B cell (primary cell): ENCODE measurements at places on chromosomes 1 and 21. TPM values are rescaled to one million over a fixed set of nuclear protein-coding genes. Genes with fewer than 3 reads are reported as not detected.

The DIO1 gene
- polyA plus RNA-seq: not detected in 2 replicates

The AGO4 gene
- 7.8 and 10.4 TPM in 2 replicates for polyA plus RNA-seq

The DCST1 gene
- 0.22 and 0.52 TPM in 2 replicates for polyA plus RNA-seq

The CHIA gene
- not detected in 2 replicates for polyA plus RNA-seq

The IL23R gene
- polyA plus RNA-seq: not detected in 2 replicates

The AMY1A gene
- not detected in 2 replicates for polyA plus RNA-seq
